Cortex of kidney (tissue), 1 donor: ENCODE measurements at places on chromosomes 12 and 14.

DNA sequence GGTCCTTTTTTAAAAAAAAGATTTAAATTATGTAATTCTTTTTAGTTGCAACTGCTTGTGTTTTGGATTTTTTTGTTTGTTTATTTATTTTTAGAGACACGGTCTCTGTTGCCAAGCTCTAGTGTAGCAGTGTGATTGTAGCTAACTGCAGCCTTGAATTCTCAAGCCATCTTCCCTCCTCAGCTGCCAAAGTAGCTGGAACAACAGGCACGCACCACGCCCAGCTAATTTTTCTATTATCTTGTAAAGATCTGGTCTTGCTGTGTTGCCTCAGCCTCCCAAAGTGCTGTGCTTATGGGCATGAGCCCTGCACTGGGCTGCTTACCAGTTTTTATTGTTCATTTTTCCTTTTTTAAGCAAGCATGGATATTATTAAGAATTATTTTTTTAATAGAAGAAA, 10.6 kb upstream of the ART4 start:
- DNase-seq = no peak

DNA sequence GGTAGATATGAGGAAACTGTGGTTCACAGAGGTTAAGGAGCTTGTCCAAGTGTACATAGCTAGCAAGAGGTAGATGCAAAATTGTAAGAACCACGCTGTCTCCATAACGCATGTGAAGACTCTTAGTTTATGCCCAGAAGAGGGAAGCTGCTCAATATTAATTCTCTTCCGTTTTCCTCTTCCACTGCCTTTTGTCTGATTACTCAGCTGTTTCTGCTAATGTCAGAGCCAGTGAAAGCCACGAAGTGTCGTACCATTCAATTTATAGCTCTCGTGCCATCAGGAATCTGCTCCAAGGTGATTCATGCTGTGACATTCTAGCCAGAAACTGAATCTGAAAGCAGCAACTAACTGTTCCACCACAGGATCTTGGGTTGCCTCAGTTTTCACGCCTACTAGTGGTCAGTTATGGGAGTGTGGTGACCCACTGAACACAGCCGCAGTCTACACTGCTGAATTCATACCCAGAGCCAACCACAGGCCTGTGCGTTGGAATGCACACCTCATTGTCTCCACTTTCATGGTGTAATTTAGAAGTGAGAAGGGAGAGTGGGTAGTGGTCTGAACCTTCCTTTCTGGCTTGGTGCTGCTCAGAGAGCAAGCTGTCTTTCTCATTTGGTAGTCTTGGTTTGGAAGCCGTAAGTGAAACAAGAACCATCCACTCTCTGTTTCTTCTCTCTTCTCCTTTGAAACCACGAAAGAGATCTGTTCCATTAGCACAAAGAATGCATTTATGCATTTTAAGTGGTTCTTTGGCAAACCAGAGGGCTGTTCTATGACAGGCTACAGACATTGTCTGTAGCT, 74.2 kb upstream of the NAP1L1 start:
- no peak for DNase-seq

GRCh38 chr12:123199936-123200335, 33.0 kb downstream of the MPHOSPH9 start:
- DNase-seq = no peak

DNA sequence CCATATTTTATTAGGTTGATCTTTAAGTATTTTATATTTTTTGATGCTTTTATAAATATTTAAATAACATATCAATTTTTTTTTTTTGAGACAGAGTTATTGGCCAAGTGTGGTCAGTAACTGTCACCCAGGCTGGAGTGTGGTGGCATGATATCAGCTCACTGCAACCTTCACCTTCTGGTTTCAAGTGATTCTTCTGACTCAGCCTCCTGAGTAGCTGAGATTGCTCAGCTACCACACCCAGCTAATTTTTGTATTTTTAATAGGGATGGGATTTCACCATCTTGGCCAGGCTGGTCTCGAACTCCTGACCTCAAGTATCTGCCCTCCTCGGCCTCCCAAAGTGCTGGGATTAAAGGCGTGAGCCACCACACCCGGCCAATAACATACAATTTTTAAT, 71.1 kb downstream of the FUT8 start:
- DNase-seq = no peak

DNA sequence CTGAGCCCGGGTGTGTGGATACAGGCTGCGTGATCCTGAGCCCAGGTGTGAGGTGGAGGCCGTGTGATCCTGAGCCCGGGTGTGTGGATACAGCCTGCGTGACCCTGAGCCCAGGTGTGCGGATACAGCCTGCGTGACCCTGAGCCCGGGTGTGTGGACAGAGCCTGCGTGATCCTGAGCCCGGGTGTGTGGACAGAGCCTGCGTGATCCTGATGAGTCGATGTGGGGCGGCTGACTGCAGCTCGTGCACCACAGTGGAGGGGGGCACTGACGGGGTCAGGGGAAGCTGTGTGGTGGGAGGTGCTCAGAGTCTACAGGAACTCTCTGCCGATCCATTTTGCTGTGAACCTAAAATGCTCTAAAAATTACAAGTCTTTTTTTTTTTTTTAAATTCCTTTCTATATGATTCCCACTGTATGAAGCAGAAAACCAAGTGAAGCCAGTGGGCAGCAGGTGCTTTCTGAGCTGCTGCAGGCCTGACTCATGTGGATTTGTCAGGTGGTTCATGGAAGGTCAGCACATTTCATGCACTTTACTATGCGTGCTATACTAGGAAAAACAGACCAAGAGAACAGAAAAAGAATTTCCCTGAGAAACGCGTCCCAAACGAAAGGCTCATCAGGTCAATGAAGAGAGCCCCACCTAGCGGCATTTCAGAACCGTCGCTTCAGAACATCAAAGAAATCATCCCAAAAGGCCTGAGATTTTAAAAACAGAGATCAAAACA, 19.3 kb downstream of the BRF1 start:
- no peak for DNase-seq

- DNase-seq = no peak
These were observed 67.3 kb downstream of the DACT1 start for GRCh38 chr14:58705066-58705465.

GRCh38 chr14:33643426-33644181, 307.3 kb downstream of the EGLN3 start:
- no peak for DNase-seq

DNA sequence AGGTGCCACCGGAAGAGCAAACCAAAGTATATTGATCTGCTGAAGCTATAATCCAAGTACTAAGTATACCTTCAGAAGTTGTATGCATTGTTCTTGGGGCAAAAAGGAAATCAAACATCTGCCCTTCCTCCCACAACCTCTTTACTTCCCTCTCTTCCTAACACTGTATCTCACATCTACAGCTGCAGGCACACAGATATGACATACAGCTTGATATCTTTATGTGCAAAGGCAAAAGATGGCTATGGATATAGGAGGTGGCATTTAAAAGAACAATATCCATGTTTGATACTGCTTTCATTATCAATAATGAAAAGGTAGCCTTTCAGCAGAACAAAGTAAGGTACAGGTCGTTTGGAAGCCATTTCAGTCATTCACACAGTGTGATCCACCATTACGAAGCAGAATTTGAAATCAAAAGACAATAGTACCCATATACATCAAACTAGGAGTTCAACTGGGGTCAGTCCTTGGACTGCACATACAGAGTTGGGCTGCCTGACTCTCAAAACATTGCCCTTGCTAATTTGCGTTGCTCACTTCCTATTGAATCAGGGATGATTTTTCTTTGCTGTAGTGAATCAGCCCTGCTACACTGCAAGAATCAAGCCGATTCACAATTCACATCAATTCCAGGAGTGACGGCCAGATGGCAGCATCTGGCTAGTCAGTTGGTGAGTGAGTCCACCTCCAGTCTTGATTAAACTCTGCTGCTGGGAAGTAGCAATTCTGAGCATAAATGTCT, 8.9 kb downstream of the ANG start:
- no peak for DNase-seq

GRCh38 chr12:127570793-127571360, 696.1 kb upstream of the TMEM132C start:
- no peak for DNase-seq

- no peak for DNase-seq
These were observed 8.1 kb upstream of the ATL1 start for GRCh38 chr14:50551877-50552276.

- no peak for DNase-seq
These were observed 176.9 kb upstream of the HIF1A start for GRCh38 chr14:61518403-61518802.

- no peak for DNase-seq
These were observed 463.4 kb upstream of the TMEM132C start for GRCh38 chr12:127803545-127803944.

DNA sequence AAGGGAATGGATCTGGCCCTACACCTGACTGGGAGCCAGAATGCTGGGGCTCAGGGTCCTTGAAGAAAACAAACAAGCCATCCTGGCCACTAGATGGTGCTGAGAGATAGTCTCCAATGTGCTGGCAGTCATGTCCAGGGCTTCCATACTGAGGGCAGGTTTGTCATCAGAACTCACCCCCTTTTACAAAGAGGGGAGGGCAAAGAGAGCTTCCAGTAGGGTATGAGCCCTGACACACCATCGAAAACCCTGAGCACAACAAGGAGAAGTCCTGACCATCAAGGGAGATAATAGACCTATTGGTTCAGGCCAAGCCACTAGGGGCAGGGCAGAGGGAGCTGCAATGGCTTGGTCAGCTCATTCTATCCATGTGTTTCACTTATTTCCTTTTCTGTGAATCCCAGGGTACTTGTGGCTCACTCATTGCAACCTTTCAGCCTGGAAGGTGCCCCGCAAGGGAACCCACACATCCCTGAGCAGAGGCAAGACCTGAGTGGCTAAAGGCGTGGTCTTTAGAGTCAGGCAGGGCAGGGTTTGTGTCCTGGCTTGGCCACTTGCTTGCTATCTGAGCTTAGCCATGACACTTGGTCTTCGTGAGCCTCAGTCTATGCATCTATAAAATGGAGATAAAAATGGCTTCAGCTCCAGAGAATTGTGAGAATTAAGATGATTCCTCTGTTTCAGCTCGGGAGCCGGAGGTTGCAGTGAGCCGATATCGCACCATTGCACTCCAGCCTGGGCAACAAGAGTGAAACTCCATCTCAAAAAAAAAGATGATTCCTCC, 6.2 kb upstream of the PLEKHH1 start:
- no peak for DNase-seq

GRCh38 chr12:28083840-28084678, 106.2 kb upstream of the CCDC91 start:
- DNase-seq = no peak

DNA sequence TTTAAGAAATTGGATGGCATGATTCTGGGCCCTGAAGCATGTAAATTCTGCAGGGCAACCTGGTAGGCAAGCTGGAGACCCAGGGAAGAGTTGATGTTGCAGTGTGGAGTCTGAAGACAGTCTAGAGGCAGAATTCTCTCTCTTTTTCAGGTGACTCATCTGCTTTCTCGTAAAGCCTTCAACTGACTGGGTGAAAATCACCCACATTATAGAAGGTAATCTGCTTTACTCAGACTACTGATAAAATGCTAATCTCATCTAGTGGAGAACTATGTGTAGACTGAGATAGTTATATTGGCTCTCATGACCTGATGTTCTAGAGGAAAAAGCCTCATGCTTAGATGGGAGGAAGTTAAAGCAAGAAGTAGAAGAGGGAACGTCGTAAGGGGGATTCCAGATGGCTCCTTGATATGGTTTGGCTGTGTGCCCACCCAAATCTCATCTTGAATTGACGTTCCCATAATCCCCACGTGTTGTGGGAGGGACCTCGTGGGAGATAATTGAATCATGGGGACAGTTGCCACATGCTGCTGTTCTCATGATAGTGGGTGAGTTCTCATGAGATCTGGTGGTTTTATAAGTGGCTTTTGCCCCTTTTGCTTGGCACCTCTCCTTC, 723.8 kb downstream of the BCL11B start:
- DNase-seq = no peak

- no peak for DNase-seq
These were observed 41.7 kb downstream of the SMIM41 start for GRCh38 chr12:52120951-52121823.

GRCh38 chr14:65238456-65238855, 136.1 kb upstream of the MAX start:
- DNase-seq = no peak

GRCh38 chr12:25830456-25830855, 128.0 kb upstream of the RASSF8 start:
- DNase-seq = no peak

- no peak for DNase-seq
These were observed 43.3 kb upstream of the RASSF3 start for GRCh38 chr12:64566831-64567517.

- DNase-seq = no peak
These were observed 157.5 kb upstream of the LRIG3 start for GRCh38 chr12:59077575-59078426.

DNA sequence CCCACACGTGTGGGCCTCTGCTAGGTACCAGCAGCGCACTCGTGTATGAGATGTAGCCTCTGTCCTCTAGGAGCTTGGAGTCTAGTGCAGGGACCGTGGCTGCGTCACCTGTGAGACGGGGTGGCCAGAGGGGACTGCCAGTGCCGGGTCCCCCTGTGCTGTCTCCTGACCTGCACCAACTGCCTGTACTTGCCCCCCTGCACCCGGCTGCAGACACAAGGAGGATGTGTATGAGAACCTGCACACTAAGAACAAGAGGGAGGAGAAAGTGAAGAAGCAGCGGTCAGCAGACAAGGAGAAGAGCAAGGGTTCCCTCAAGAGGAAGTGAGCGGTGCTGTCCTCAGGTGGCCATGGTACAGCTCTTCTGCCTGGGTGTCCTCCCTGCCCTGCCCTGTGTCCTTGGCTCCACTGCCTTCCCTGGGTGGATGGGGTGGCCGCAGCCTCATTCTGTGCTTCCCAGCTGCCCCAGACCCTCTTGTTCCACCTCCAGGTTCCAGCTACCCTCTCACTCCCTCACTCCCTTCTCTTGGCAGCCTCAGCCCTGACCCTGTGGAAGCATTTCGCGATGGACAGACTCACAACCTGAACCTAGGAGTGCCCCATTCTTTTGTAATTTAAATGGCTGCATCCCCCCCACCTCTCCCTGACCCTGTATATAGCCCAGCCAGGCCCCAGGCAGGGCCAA, 9.6 kb downstream of the PTPN6 start:
- DNase-seq = no peak

DNA sequence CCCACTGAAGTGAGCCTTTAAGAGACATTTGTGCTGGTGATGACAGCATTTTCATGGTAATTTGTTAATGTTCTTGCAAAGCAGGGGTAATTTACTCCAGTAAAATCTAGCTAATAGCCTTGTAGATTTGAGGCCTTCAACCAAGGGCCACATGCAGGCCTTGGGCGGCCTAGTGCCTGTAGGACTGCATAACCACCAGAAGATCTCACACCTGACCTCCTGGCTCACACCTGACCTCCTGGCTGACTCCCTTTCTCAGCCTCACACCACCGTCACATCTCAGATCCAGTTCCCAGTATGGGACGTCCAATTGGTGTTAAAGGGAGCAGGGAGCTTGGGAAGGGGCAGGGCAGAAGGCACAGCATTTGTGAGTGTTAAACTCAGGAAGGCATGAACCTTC, 26.9 kb downstream of the C12orf42 start:
- no peak for DNase-seq

GRCh38 chr12:13176256-13176655, 20.3 kb upstream of the EMP1 start:
- no peak for DNase-seq

DNA sequence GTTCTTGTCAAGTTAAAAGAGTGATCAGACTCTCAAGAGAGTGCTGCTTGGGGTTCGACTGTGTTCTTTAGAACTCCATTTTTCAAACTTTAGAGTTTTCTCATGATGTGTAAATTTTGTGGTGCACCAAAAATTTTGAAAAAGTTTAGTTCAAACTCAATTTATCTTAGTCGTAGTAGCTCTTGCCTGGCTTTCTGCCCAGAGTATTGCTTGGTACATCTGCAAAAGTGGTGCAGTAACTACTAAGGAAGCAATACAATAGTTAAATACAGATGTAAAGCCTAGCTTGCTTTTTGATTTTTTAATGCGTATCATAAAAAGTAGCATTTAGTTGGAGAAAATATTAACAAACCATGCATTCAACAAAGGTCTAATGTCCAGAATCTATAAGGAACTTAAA, 9.5 kb upstream of the CCDC91 start:
- DNase-seq = no peak
